ENCODE measurements at places on chromosomes 16 and 17.

DNA sequence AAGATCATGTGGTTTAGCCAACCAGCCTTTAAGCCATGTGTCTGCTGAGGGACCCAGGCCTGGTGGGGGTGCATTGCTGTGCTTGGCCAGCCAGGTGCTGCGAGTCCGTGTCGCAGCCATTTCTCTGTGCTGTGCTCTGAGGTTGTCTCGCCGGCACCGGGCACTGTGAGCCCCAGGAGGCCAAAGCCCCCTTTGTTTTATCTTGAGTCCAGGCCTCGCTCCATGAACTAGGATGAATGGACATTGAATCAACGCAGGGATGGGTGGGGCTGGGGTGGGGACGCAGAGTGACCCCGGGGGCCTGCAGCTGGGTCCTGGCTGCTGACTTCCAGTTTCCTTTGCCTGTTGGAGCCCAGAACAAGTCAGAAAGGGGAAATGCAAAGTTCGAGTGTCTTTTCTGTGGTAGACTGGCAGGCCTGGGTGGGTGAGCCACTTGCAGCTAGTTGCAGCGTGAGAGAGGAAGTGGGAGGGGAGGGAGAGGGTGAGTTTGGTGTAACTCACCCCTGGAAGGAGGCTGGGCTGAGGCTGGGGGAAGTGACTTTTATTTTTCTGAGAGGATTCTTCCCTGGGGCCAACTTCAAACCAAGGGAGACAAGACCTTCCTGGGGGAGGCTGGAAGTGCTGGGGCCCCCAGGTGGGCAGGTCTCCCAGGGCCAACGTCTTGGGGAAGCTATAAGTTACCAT is 324.7 kb downstream of the SEC14L1 start:
- DNase-seq = peak; percentile 85

DNA sequence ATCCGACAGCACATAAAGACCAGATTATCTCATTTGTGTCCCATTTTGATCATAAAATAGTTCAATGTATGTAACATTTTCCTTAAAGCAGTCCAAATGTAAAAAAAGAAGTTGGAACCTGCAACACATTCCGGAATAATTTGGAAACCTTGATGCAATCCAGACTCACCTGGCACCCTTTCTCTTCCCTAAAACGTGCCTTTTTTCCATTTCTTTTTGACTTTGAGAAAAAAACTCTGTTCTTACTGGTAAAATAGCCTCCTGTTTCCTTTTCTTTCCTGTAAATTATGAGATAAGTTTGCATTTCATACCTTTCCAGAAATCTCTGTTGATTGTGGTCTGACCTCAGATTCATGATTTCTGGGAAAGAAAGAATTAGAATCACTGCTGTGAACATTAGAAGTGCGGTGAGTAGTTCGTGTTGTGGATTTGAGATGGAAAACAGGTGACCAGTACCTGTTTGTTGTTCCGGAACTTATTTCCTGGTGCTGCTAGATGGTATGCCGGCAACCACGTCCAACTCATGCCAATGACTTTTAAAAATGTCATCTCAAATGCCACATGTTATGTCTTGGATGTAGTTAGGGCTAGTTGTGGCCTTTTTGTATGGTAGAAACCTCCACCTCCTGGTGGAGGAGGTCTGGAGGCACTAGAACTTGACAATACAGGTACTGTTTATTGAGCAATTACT is 108.1 kb downstream of the SOCS1 start:
- no peak for DNase-seq

DNA sequence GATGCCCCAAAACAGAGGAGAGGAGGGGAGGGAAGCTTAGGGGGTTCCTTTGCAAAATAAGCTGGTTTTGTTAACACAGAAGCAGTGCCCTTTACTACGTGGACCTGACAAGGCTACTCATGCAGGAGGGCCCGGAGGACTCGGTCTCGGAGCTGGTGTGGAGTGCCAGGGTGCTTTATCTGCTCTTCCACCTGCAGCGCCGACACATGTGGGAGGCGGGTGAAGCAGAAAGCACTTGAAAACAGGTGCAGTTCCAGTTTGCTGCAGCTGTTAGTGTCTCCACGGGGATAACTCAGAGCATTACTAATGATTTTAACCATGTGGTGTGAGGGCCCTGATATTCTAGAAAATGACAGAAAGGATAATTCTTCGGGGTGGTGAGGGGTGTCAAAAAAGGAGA is 35.0 kb upstream of the MNT start:
- DNase-seq = no peak

GRCh38 chr17:10574324-10574723 is 24.9 kb upstream of the MYH2 start:
- DNase-seq = no peak

DNA sequence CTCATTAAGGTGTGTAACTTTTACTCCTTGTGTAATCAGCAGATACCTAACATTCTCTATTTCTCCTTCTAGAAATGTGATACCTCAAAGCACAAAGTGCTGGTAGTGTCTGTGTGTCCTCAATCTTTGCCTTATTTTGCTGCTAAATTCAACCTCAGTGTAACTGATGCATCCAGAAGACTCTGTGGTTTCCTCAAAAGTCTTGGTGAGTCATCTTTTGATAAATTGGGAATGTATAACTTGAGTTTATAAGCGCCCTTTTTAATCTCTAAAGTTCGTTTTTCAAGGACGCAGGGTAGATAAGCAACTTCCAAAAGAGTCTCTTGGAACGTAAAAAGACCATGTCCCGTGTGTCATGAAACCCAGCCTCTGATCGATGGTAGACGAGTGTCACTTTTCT is 10.2 kb downstream of the NARF start:
- DNase-seq = no peak

GRCh38 chr17:42922294-42922693 is 21.7 kb downstream of the G6PC1 start:
- DNase-seq = no peak

DNA sequence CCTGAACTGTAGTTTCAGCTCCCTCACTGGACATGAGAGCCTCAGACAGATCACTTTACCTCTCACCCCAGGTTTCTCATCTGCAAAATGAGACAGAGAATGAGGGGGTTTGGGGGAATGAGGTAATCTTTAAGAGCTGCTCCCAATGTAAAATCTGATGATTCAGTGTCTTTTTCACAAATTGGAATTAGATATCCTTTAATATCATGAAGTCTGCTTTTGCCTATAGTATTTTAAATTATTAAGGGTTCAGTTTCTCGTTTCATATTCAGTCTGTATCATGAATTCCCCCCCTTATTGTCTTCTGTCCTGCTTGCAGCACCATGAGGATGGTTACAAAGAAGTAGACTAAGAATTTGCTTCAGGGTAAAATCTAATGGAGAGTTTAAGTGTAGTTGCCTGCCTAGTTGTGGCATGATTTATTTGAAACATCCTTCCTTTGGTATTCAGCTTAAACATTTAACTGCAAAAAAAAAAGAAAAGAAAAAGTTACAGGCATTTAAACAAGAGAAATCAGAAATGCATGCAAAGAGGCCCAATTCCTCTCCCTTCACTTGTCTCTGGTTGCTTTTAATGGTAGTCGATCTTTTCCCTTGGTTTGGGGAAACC is 77.3 kb downstream of the WNT3 start:
- no peak for DNase-seq

- DNase-seq = no peak
Observed at GRCh38 chr17:72504783-72505182, 384.0 kb downstream of the SOX9 start.

GRCh38 chr17:2602597-2603017 is 9.2 kb downstream of the PAFAH1B1 start:
- DNase-seq = no peak

- DNase-seq = no peak
Observed at GRCh38 chr16:67014634-67015312, 14.2 kb upstream of the CBFB start.

DNA sequence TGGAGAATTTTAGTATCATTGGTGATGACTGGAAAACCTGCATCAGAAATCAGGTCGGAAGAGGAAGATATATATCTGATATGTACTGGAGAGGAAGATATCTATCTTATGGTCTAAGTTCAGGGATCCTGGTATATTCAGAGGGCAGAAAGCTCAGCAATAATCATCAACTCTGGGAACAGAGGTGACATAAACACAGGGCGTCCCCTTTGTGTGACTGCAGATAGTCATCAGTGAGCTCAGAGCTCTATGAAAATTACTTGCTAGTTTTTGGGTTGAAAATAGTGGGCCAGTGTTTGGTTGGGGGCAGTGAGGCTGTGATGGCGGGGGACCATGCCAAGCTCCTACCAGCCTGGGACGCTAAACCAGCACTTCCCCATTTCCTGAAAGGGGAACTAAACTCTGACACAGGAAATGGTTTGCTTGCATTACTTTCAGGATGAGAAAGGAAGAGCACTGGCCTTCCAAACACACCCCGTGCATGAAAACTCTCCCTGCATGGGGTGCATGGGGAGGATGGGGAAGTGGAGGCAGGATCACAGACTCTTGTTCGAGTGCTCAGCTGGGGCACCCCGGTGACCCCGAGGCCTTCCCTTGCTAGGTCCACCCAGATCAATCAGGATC is 15.8 kb downstream of the NOD2 start:
- DNase-seq = no peak

GRCh38 chr17:50129728-50130558 is at the start of gene SAMD14:
TSS of gene SAMD14 (minus strand) at chr17:50130160. CDS start at chr17:50124959, 5,201 bp downstream.
- DNase-seq = peak; percentile 54

GRCh38 chr17:19386974-19387920 is at the start of gene MFAP4:
TSS of gene MFAP4 (minus strand) at chr17:19387190. CDS start at chr17:19387155, 35 bp downstream.
- DNase-seq = peak; percentile 77

DNA sequence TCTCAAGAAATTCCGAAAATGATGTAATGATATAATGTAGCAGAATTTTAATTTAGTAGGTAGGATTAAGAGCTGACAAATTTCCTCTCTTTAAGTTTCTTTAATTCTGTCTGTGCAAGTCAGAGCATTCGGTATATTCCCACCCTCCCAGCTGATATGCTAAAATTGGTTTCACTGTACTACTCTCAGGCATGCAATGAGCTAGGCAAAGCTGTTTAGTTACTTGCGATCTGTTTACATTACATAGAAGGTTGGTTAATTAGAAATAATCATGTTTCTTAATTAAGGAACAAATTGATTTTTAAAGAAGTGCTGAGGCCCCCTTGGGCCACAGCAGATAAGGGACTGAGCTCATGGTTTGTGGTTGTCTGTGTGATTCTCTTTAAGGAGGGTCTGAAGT is 432.8 kb upstream of the HSBP1 start:
- DNase-seq = no peak

DNA sequence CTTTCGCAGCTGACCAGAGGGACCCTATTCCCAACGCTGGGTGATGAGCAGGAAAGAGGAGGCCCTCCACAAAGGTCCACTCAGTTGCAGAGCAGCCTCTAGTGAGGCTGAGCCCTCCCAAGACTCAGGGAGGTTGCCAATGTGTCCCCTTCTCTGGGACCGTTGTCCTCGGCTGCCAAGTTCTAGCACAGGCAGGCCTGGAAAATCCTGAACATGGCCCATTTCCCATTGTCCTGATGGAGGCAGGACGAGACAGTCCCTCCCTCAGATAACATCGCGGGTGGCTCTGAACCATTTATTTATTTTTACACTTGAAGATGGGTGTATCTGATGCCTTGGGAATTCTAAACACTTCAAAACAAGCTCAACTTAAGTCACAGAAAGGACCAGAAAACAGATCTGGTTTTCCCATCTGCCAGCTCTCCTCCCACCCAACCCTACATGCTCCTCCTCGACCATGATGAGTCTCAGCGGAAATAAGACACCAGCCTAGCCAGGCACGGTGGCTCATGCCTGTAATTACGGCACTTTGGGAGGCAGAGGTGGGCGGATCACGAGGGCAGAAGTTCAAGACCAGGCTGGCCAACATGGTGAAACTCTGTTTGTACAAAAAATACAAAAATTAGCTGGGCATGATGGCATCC is 12.8 kb downstream of the CDIP1 start:
- peak; percentile 25 for DNase-seq

DNA sequence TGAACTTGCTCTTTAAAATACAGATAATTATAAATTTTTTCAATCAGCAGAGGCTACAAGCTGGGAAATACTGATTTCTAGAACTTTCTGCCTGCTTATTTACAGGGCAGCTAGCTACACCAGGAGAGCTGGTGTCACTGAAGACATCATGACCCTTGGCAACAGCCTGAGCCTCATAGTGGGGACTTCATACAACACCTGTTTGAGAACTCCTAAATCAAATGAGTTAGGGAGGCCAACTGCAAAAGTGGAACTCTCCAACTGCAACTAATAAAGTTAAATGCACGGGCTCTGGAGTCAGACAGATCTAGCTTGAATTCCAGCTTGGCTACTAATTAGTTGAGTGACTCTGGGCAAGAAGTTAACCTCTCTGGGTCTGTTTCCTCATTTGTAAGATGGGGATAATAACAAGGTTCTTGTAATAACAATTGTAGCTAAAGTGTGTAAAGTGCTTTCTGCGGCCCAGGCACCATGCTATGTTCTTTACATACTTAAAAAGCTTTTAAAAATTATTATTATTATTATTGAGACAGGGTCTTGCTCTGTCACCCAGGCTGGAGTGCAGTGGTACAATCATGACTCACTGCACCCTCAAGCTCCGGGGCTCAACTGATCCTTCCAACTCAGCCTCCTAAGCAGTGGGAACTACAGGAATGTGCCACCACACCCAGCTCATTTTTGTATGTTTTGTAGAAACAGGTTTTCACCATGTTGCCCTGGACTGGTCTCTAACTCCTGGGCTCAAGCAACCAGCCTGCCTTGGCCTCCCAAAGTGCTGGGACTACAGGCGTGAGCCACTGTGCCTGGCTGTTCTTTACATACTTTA is 33.4 kb downstream of the VAC14 start:
- DNase-seq = no peak

- no peak for DNase-seq
Observed at GRCh38 chr16:69827524-69827923, 65.4 kb downstream of the WWP2 start.

GRCh38 chr16:66649636-66650205 is 45.2 kb downstream of the CMTM3 start:
- no peak for DNase-seq

- peak; percentile 83 for DNase-seq
Observed at GRCh38 chr16:67163164-67163998, 1.2 kb upstream of the HSF4 start.

GRCh38 chr17:81966343-81967243 is 5.6 kb upstream of the NOTUM start:
- peak; percentile 93 for DNase-seq

DNA sequence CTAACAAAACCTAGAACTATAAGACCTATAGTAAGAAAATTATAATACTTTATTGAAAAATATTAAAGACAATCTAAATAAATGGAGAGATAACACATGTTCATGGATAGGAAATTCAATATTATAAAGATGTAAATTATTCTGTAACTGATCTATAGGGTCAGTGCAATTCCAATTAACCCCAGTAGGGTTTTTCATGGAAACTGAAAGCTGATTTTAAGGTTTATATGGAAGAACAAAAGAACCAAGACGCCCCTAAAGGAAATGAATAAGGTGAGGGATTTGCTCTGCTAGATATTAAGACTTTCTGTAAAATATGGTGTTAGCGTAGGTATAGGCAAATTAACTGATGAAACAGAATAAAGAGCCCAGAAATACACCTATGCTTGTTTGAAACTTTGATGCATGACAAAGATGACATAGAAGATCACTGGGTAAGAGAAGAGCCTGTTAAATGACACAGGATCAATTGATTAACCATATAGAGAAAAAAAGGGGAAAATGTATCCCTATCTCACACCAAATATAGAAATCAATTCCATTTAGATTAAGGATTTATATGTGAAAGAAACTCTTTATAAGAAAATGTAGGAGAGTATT is 3.0 kb downstream of the ICAM2 start:
- DNase-seq = no peak

Data from foreskin fibroblast (primary cell).